ENCODE measurements at places on chromosomes 4 and X.

- DNase-seq = no peak
Measured at GRCh38 chr4:113971706-113972360, 7.6 kb downstream of the ARSJ start.

GRCh38 chr4:14339715-14340114 lies 662.6 kb upstream of the CPEB2 start:
- DNase-seq = no peak

- DNase-seq = no peak
Measured at GRCh38 chr4:145842224-145842887, 96.3 kb downstream of the ZNF827 start.

DNA sequence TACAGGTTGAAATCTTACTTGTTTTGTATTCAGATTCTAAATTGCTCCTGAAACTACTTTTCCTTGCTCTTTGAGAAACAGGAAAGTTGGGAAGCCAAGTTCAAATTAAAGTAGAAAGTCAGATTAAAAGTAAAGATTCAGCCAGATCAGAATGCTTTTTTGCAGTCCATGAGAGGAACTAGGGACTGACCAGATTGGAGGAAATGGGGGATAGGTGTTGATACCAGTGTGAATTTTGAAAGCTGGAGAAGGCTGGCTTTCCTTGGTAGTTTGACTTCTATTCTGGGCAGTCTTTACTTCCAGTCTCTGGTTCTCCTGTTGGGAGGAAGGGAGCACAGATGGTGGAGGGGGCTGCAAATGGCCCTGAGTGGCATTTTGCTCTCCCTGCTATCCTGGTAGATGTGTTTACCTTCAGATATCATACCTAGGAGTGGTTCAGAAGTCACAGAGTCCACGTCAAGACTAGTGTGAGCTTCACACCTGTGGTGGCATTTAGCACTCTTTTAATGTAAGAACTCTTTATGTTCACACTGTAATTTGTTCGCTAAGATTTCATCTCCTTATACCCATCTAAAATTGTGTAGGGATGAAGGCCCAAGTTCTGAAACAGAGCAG lies 68.8 kb downstream of the FNIP2 start:
- DNase-seq = no peak

DNA sequence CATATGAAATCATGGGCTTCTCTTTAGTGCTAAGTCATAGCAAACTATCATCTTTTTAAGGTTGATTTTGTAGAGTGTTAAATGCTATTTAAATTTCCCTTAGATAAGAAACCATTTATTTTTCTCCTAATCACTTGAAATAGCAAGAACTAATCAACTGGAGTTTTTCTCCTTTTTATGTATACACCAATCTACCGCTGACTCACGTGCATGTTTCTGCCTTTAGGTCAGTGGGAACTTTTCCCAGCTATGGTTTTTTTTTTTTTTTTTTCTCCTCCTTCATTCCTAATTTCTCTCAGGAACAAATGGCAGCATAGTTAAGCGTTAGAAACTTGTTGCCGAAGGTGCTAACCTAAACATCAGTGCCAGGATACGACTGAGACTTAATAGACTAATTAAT lies 176.4 kb downstream of the BMPR1B start:
- DNase-seq = no peak

DNA sequence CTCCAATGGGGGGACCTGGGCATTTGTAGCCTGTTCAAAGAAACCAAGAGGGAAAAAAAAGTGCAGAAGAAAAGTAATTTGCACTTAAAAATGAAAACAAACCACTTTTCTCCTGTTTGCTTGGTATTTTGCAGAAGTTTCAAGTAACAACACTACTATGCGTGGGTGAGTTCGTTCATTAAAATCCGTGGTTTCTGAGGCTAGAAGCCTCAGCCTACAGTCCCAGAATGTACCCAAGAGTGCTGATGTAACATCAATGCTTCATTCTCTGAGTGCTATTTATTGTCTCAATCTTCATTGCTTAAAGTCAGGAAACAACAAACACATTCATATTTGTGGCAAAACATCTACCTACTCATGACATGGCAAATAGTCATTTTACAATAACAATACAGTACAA lies 29.2 kb downstream of the LGI2 start:
- DNase-seq = no peak

- DNase-seq = peak; percentile 25
Measured at GRCh38 chrX:104343428-104344129, 88.8 kb upstream of the ESX1 start.

- no peak for DNase-seq
Measured at GRCh38 chrX:46208225-46208854, 336.9 kb downstream of the ZNF674 start.

DNA sequence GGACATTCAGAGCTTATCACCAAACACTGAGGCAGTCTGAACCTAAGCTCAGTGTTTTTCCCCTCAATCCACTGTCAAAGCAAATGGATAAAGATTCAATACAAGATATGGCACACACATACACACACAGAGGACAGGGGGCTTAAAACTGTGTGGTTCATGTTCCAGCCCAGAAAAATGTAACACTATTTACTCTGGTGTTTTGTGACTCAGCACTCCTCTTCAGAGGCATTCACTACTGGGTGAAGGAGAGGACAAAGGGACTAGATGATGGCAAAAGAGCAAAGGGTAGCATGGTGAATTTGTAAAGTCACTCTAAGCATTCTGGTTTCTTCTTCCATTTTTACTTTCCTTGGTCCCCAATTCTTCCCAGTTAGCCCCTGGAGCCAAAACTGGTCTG lies 120.3 kb downstream of the ARHGEF9 start:
- DNase-seq = no peak

DNA sequence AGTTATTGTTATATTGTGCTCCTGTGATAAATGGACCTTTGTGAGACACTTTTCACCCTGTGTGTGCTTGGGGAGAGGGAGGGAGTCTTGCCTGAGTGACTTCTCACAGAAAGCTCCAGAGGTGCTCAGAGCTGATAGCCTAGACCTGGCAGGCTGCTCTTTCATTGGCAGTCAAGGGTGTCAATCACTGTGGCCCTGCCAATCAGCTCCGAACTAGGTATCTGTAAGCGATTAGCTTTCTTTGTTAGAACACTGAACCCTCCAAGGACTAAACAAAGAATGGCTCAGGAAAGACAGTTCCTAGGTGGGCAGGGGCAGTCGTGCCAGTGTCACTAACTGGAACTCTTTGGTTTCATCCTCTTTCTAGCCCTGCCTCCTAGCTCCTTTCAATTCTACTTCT lies 2.7 kb upstream of the NALF2 start:
- no peak for DNase-seq

GRCh38 chr4:149441338-149441737 lies 374.3 kb downstream of the IQCM start:
- DNase-seq = no peak

GRCh38 chr4:534576-535151 lies 35.7 kb downstream of the PIGG start:
- no peak for DNase-seq

DNA sequence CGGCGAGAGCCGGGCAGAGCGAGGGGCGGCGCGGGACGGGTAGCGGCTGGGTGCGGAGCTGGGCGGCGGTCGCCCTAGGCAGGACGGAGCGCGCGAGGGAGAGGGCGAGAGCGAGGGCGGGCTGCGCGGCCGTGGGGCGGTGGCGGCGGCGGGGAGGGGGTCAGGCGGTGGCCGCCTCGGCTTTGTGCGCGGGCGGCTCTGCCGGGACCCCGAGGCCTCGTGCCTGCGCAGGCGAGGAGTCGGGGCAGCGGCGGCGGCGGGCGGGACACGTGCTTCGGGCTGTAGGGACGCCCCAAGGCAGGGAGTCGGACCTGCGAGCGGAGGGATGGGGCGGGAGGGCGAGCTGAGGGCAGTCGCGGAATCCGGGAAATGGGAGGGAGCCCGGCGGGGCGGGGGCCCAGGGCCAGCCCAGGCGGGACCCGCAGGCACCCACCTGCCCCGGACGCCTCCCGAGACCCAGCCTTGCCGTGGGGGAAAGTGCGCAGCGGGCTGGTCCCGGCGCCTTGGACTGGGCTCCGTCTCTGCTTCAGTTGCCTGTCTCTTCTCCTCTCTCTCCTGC lies 465 bp downstream of the BMPR1B start:
- no peak for DNase-seq
